Stimulated activated CD4-positive, alpha-beta T cell treated with anti-CD3 and anti-CD28 coated beads, Interleukin-4, amount 100 ng/mL, for 48 hours (primary cell): ENCODE measurements at places on chromosomes 16 and 17.

- DNase-seq, result no peak
These were observed 15.1 kb downstream of the BAIAP2 start for GRCh38 chr17:81049973-81050551.

DNA sequence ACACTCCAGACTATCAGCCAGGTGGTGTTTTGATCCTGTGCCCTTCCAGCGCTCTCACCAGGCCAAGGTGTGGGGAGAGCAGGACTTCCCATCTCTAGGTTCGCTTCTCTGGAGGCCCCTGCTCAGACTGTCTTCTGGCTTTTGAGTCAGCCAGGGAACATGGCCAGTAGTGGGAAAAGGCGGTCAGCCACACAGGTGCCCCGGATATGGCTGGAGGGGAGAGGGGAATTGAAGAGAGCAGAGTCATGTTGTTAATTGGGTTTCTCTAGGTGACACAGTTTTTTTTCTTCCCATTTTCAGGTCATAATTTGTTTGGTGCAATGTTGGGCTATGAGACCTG lies 1.5 kb downstream of the MINK1 start:
- no peak for DNase-seq

- no peak for DNase-seq
These were observed 2.3 kb downstream of the CCL4 start for GRCh38 chr17:36105781-36106492.

DNA sequence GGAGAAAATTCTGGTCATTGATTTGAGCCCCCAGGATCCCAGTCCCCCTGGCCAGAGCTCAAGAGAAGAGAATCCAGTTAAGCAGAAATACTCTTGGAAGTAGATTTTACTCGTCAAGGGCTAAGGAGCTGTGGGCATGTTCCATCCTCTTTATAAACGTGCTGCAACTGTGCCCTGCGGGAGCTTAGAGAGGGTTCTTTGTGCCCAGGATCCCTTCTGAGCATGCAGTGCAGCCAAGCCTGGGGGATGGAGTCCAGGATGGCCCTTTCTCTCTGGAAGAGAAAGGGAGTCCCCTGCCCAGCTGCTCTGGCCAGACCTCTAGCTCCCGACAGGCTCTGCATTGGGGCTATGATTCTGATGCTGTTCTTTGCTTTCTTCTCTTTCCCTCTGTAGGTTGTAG lies 9.5 kb upstream of the LGALS9 start:
- no peak for DNase-seq

DNA sequence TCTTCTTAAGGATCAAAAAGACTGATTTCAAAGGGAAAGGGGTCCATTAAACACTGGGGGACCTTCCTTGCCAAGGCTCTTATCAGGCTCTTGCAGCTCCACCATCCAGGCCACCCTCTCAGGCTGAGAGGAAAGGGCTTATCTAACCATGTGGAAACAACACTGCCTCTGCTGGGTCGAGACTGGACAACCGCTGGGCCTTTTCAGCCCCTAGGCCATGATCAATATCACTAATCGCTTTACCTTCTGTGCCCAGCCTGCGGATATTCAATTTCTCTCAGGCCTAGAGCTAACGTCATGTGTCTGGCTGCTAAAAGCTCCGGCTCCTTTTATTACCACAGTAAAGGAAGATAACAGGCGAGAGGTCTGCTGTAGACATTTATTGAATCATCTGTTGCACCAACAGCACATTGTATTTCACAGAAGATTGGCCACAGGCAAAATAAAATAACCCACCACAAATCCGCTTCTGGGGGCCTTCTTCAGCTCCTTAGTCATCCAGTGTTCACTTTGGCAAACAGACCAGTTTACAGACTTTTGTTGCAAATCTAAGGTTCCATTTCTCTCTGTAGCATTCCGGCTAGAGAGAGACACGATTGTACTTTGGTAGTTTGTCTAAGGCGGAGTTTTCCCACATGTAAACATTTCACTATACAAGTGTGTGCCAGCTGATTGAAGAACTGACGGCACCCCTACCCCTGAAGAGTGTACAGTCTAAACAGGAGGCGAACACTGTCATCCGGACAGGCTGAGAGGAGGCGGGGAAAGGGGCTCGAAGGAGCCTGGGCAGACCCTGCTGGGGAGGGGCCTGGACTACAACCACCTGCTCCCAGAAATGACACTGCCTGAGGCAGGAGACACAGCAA lies 13.9 kb downstream of the CYB561 start:
- DNase-seq, result no peak

DNA sequence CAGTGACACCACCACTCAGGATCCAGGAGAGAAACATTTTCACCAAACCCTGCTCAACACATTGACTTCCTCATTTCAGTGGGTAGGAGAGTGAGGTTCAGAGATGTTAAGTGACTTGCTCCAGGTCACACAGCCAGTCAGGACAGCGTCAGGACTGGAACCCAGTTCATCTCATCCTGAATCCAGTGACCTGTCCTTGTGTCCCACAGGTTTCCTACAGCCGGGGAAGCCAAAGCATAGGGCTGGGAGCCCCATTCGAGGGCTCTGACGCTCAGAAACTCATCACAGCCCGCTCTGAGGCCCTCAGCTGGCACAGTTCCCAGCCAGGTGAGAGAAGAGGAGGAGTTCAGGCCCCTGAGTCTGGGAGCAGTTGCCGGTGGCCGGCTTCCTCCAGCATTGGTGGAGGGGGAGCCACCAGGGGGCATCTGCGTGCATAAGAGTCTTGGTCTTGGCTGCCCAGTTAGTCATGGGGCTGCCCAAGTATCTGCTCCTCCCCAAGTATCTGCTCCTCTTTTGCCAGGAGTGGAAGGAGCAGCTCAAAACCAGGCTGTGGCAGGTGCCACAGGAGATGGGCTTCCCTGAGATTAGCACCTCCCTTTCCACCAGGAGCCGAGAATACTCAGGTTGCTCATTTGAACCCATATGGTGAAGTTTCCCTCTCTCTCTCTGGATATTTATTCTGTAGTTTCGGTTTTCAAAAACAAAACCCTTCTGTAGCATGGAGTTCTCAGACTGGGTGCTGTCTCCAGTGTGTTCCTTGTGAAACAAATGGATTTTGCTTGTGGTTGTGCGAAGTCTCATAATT lies 56.0 kb downstream of the TNFRSF13B start:
- DNase-seq, result peak; percentile 30
